Suprapubic skin (tissue), 4 donors: ENCODE measurements at places on chromosomes 3 and 15.

- DNase-seq, result no peak
These were observed 417.0 kb upstream of the CNTN6 start for GRCh38 chr3:675846-676245.

DNA sequence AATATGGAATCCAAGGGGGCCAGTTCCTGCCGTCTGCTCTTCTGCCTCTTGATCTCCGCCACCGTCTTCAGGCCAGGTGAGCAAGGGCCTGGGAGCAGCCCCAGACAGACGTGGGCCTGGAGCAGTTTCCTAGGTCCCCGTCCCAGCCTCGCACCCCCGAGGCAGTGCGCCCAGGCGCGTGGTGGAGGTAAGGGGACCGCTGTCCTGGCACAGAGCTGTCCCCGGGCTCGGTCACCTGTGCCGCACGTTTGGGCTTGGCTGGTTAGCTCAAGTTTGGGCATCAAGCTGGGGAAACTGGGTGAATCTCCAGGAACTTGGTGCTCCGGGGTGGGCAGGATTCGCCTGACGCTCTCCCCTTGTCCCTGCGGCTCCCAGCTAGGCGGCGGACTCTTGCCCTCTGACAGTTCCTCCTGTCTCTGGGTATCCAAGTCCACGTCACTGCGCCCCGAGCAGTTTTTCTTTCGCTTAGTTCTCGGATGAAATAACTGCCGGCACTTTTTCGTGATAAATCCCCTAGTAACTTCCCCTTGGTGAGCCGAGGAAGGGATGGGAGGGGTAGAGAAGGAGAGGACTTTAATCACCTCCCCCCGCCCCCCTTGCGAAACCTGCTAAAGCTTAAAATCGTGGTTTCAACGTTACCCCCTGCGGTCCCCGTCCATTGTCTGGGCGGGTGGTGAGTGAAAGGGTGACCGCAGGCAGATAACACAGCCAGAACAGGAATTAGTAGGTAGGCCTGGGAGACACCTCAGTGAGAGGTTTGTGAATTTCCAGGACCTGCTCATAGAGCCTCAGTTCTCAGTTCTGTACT is 901 bp downstream of the ALCAM start:
- DNase-seq, result peak; percentile 82

GRCh38 chr3:47476644-47477199 is 981 bp upstream of the SCAP start:
- DNase-seq, result no peak

DNA sequence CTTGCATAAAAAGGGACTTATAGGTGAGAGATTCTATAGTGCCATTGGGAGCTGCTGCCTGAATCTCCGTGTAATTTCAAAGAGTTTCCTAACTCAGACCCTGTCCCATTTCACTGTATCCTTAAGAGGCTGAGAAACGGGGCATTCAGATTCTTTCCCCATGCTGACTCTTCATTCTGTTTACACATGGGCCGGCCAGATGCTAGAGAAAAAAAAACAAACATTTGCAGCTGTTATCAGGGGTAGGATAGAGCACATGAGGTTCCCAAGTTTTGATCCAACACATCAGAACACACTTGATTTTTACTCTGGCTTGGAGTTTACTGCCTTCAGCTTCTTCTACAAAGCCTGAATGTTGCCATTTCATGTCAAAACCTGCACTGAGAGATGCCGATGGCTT is 215.9 kb upstream of the TPRG1 start:
- no peak for DNase-seq

GRCh38 chr3:170909129-170909903 is 879 bp upstream of the EIF5A2 start:
- DNase-seq, result no peak

GRCh38 chr3:59163953-59164352 is 114.1 kb upstream of the CFAP20DC start:
- no peak for DNase-seq

GRCh38 chr3:59306436-59306835 is 256.6 kb upstream of the CFAP20DC start:
- DNase-seq, result no peak

- DNase-seq, result no peak
These were observed 119.8 kb downstream of the AKAP13 start for GRCh38 chr15:85500060-85500708.

GRCh38 chr15:35023804-35024203 is 35.7 kb upstream of the ZNF770 start:
- no peak for DNase-seq

DNA sequence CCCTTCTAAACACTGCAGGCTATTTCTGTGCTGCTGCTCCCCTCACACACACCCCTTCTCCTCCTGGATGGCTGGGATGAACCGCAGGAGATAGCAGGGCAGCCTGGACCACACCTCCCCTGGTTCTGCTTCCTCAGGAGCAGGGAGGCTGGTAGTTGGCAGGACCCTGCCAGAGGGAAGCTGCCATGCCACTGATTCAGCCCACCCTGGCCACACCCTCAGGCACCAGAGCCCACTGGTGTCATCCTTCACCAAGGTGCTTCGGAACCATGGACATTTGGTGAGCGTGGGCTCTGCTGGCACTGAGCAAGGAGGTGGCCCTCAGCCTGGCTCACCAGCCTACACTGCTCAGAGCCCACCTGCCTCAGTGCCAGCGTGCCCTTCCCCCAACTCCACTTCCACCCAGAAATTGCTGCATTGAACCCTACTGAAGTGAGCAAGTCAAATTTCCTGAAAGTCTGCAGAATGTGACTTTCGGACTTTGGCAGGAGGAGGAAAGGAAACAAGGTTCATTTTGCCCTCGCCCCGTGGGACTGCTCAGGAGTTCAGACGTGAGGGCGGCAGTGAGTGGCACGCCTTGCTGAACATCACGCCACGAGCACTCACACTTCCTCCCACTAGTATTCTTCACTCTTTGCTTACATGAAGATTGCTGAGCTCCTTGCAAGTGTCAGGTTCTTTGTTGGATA is 26.3 kb downstream of the BMF start:
- DNase-seq, result no peak

- no peak for DNase-seq
These were observed 405.7 kb downstream of the LSAMP start for GRCh38 chr3:116039651-116039985.

- no peak for DNase-seq
These were observed 39.6 kb downstream of the ATP13A3 start for GRCh38 chr3:194447161-194447560.

DNA sequence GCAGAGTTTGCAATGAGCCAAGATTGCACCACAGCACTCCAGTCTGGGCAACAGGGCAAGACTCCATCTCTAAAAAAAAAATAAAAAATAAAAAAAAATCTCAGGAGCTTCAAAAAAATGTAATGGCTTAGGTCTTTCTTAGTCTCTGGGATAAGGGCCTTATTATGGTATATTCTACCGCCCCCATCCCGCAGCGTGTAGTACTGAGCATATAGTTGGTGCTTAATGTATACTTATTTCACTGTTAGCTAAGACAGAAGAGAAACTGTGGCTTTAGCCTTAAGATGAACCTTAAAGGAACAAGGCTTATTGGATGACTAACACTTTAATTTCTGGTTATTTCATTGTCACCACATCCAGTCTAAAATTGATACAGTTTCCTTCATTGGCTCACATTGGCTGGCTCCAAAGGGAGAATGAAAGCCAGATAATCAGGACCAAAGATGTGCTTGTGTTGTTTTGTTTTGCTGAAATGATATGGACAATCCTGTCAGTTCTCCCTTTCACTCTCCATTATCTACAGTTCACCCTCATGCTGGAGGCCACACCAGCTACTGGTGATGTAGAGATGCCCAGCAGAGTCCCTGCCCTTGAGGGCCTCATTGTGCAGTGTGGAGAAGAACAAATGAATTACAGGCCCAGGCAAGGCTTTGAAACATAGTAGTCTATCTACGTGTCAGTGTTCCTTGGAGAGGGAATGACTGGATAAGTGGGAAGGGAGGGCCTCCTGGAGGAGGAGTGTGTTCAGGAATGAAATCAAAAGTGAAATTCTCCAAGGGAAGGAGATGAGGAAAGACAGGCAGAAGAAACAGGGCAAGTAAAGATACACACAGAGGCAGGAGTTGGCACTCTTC is 17.4 kb upstream of the RAF1 start:
- DNase-seq, result no peak

DNA sequence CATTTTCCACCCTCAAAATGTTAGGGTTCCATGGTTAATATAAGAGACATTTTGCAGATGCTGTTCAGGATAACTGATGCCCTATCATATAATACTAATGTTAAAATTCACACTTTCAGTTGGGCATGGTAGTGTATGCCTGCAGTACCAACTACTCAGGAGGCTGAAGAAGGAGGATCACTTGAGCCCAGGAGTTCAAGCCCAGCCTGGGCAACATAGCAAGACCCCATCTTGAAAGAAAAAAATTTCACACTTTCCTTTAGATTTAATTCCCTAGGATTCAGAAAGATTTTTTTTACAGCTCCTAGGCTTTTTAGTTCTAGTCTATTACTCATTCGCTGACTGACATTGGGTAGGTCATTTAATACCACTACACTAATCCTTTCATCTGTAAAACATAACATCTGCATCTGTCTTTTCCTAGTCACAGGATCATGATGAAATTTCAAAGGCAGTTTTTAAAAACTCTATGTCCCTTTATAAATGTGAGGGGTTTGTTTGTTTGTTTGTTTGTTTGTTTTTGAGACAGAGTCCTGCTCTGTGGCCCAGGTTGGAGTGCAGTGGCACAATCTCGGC is 103.7 kb downstream of the MYO5A start:
- no peak for DNase-seq

GRCh38 chr15:67109141-67110034 is 44.0 kb downstream of the SMAD3 start:
- DNase-seq, result no peak

- no peak for DNase-seq
These were observed 8.0 kb downstream of the NFKBIZ start for GRCh38 chr3:101857301-101857741.

DNA sequence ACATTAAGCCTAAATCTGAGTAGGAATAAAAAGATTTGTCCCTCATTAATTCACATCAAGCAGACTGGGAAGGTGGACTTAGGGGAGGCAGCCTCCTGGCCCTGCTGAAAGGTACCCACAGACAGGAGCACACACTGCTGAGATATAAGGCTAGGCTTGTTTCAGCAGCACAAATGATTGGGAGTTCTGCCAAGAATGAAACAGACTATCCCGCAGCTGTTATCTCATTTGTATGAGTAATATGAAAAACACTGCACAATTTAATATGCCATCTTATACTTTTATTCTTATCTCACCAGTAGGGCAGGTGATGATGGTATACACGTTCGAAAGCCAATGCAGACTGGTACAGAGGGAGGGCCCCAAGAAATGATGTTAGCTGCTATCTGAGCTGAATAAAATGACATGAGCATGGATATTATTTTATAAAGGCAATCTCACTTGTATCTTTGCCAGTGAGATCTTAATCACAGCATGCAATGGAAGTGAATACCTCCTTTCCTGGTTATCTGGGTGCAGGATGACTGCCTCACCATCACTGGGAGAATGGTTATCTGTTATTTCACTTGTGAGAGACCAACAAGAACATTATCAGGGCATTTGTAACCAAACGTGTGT is 258.7 kb upstream of the PPP2R3A start:
- DNase-seq, result no peak

- DNase-seq, result no peak
These were observed 51.6 kb upstream of the SMAD6 start for GRCh38 chr15:66650433-66650832.

DNA sequence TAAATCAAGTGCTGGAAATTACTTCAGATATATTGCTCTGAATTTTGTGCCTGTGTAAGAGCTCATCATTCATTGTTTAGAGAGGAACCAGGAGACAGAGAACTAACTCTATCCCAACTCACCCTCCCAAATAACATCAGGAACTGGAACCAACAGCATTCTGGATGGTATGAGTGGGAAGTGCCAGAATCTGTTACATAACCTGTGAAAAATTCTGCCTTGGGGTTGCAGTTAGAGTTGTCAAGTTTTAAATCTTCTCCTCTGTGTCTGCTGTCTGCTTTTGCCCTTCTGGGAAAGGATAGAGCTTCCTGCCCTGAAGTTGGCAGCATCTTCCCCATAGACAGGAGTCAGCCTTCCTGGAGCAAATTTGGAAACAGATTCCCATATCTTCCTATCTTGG is 41.2 kb downstream of the TIMP4 start:
- DNase-seq, result no peak

- DNase-seq, result no peak
These were observed 270.2 kb downstream of the ROBO1 start for GRCh38 chr3:79497447-79498111.

DNA sequence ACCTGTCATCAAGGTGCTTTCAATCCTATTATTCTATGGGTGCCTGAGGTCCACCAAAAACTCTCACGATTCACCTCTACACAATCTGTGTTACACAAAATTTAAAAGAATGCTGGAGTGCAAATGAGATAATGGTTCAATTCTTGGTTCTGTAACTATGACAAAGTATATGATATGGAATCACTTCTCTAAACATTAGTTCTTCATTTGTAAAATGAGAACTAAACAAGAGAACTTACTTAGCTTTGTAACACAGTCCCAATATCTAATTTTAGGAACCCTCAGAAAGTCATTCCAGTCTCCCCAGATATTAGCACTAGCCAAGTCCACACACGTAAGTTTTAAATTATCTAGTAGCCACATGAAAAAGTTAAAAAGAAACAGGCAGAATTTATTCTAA is 111.5 kb downstream of the TBL1XR1 start:
- no peak for DNase-seq

DNA sequence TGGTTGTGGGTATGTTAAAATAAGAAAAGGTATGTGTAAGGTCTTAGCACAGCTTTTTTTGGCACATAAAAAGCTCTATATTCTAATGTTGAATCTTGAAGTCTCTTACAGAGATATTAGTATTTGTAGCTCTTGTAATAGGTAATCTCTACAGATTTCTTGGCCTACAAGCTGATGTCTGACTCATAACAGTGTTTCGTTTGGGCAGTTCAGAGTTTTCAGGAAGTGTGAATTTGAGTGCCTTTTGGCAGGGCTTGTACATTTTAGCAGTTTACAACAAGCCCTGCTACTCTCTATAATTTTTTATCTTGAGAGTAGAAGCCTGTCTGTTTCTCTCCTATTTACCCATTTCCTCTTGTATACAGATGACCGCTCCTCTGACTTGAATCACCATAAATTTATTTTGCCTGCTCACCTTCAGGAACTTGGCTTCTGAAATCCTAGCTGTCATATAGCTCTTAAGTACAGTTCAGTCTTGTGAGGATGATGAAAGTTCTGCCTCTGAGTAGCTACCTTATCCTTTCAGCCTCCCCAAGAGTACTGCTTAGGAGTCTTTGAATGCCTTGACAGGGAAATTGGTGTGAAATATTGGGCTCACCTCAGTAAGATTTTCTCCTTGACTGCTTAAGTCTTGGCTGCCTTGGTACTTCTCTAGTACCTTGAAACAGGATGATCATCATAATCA is 419.9 kb upstream of the RARB start:
- DNase-seq, result no peak

- no peak for DNase-seq
These were observed 89.4 kb upstream of the HES1 start for GRCh38 chr3:194046531-194046930.

DNA sequence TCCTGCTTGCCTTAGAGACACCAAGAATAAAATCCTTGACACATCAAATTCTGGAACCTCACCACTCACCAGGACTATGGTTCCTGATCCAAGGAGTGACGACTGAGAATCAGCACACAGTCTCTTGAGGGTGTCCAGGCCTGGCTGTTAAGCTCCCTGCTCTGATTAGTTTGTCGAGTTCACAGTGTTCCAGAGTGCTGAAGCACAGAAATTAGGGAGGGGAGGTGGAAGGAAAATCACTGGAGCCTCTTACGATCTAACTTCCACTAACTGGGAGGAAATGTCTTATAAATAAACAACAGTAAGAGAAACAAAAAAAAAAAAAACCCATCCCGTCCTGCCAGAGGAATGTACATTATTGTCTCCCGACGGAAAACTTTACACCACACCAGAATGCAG is 330.2 kb downstream of the TIGIT start:
- peak; percentile 69 for DNase-seq
